ENCODE measurements at places on chromosomes 3 and 15. TPM values are rescaled to one million over a fixed set of nuclear protein-coding genes. Genes with fewer than 3 reads are reported as not detected.

XCR1 gene
- total RNA-seq = not detected

CHRFAM7A gene
- 1.6 TPM for total RNA-seq

GOLGA6L6 gene
- total RNA-seq = not detected

ARPIN gene
- 17.0 TPM for total RNA-seq

PIGZ gene
- total RNA-seq = 3.5 TPM

GAP43 gene
- not detected for total RNA-seq

GOLGA6L7 gene
- not detected for total RNA-seq

GOLGB1 gene
- 29.6 TPM for total RNA-seq

ERC2 gene
- total RNA-seq = 0.49 TPM

MORC1 gene
- total RNA-seq = not detected

IMPG2 gene
- 0.16 TPM for total RNA-seq

THRB gene
- under 0.01 TPM for total RNA-seq

RARRES1 gene
- 2.1 TPM for total RNA-seq

All from bladder microvascular endothelial cell (primary cell).